ENCODE measurements at places on chromosomes 12 and 14. TPM values are rescaled to one million over a fixed set of nuclear protein-coding genes. Genes with fewer than 3 reads are reported as not detected.

DNA sequence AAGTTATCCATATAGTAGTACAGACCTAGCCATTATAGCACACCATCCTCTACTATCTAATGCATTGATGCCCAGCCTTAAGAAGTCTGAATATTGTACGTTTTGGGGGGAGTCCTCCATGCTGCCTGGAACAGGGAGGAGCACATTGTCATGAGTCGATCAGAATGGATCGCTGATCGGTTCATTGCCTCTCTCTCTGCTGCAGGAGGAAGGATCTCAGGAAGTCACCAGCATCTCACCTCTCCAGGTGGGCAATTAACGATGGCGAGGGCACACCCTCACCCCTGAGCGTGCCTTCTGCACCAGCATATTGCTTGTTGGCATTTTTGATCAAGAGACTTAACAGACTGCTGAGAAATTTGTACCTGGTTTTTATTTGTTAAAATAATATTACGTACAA, 11.5 kb downstream of the CCND2 start:
- no peaks in the 10 kb centered on the region for H3K36me3 ChIP-seq
- no peak for DNase-seq
- no peak overlapping the region for H3K4me3 ChIP-seq
- H3K27ac ChIP-seq: no peak overlapping the region

DNA sequence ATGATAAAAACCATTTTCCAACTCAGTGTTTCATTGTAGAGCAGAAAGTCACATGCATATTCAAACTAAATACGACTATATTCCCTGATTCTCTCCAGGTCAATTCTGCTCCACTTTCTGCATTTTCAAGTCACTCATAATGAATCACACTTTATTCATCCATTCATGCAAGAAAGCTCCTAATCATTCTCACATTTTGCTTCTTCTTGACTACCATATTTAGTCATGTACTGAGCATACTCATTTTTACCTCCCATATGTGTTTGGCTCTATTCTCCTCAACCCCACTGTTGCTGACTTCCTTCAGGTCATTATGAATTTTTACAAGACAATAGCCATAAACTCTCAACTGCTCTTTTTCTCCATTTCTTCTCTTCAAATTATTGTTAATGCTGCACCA, 43.4 kb upstream of the PIK3C2G start:
- H3K4me3 ChIP-seq: no peak overlapping the region
- no peaks in the 10 kb centered on the region for H3K36me3 ChIP-seq
- DNase-seq: peak; percentile 0
- no peaks in the 10 kb centered on the region for H3K27me3 ChIP-seq
- H3K4me1 ChIP-seq: no peaks in the 10 kb centered on the region
- H3K27ac ChIP-seq: no peak overlapping the region

DNA sequence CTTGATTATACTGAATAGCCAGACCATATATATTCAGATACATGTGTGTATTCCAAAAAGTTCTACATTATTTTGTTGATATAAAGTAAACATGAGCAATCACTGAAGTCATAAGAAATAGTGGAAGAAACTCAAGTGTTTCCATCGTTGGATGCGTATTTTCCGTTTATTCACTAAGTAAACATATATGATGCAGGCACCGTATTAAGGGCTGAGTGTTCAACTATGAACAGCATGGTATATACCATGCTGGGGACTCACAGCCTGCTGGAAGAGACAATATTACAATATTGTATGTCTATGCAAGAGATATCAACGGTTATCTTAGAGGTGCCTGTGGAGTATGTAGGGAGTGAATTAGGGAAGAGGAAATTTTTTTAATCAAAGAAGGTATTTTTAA, 1.2 kb downstream of the PYROXD1 start:
- H3K27ac ChIP-seq: no peak overlapping the region
- H3K4me3 ChIP-seq: no peak overlapping the region
- no peaks in the 10 kb centered on the region for H3K4me1 ChIP-seq

DNA sequence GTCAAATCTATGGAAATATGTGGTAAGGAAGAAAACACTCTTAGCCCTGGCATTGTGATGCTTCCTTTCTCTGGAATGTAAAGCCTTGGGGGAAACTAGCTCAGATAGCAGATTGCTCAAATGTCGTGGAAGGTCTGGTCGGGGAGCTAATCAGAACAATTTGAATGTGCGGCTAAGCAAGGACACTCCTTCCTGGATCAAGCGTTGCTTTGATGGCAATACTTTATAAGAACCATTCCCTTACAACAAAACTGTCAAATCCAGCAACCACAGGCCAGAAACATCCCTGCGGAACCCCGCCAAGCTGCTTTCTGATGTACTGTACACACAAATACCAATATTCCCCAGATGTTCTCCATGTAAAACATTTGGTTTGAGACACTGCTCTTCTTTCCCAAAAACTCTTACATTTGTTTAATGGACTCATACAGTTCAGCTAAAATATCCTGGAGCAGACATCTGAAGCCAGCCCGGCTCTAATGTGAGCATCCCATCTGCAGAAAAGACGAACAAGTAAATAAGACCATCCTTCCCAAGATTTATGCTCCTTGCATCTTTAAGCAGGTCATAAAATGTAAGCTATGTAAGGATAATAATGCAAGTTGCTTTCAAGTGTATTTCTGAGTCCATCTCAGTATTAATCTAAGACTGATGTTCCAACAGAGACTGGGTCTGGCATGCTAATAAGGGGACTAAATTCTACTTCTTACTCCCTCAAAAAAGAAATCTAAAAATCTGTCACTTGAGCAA, 20.2 kb downstream of the NUAK1 start:
- H3K27me3 ChIP-seq: no peaks in the 10 kb centered on the region
- peaks cover 14% of the 10 kb centered on the region for H3K4me1 ChIP-seq
- no peaks in the 10 kb centered on the region for H3K36me3 ChIP-seq
- no peak for DNase-seq
- H3K27ac ChIP-seq: no peak overlapping the region

DNA sequence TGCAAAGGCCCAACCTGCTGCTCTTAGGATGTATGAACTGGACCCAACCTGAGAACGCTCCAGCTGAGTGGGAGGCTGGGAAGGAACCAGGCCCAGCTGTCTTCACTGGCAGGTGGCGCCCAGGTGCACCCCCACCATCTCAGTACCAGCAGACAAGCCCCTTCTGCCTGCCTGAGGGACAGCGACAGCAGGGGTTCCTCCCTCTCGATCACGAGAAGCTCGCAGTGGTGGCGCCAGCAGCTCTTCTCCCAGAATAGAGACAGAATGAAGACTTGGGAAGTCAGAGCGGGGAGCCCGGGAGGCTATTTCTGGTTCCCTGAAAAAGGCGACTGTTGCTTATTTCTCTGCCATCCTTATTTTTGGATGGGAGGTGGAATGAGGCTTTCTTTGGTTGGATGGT, 46.5 kb downstream of the CHGA start:
- no peak overlapping the region for H3K4me3 ChIP-seq
- peaks cover 2% of the 10 kb centered on the region for H3K27me3 ChIP-seq
- no peak overlapping the region for H3K27ac ChIP-seq
- no peaks in the 10 kb centered on the region for H3K4me1 ChIP-seq
- no peaks in the 10 kb centered on the region for H3K36me3 ChIP-seq

GRCh38 chr12:46472893-46473633, 100.5 kb upstream of the SLC38A2 start:
- peaks cover 24% of the 10 kb centered on the region for H3K4me1 ChIP-seq
- no peaks in the 10 kb centered on the region for H3K36me3 ChIP-seq
- H3K4me3 ChIP-seq: no peak overlapping the region
- peak; percentile 76 for DNase-seq
- peak overlapping the region; percentile 86 for H3K27ac ChIP-seq
- H3K27me3 ChIP-seq: no peaks in the 10 kb centered on the region

- H3K4me3 ChIP-seq: no peak overlapping the region
- H3K27me3 ChIP-seq: peaks cover 16% of the 10 kb centered on the region
- no peak overlapping the region for H3K27ac ChIP-seq
- no peak for DNase-seq
- H3K36me3 ChIP-seq: no peaks in the 10 kb centered on the region
- H3K4me1 ChIP-seq: peaks cover 2% of the 10 kb centered on the region
These were observed 9.5 kb downstream of the PAX9 start for GRCh38 chr14:36671149-36671548.

- peaks cover 3% of the 10 kb centered on the region for H3K4me1 ChIP-seq
- no peak overlapping the region for H3K27ac ChIP-seq
- H3K27me3 ChIP-seq: no peaks in the 10 kb centered on the region
- no peak for DNase-seq
- no peaks in the 10 kb centered on the region for H3K36me3 ChIP-seq
These were observed 322.5 kb downstream of the ZFP36L1 start for GRCh38 chr14:68470361-68470760.

GRCh38 chr12:121060149-121061001, 21.3 kb upstream of the OASL start:
- H3K4me1 ChIP-seq: no peaks in the 10 kb centered on the region
- no peaks in the 10 kb centered on the region for H3K36me3 ChIP-seq
- peaks cover 6% of the 10 kb centered on the region for H3K27me3 ChIP-seq
- no peak overlapping the region for H3K27ac ChIP-seq
- H3K4me3 ChIP-seq: peak overlapping the region; percentile 14
- DNase-seq: peak; percentile 33

- H3K27ac ChIP-seq: no peak overlapping the region
- no peak overlapping the region for H3K4me3 ChIP-seq
- DNase-seq: no peak
- no peaks in the 10 kb centered on the region for H3K4me1 ChIP-seq
- no peaks in the 10 kb centered on the region for H3K27me3 ChIP-seq
- no peaks in the 10 kb centered on the region for H3K36me3 ChIP-seq
These were observed 1250.1 kb downstream of the TMEM121 start for GRCh38 chr14:106776395-106776983.

- peak overlapping the region; percentile 1 for H3K4me3 ChIP-seq
- DNase-seq: peak; percentile 74
- H3K27me3 ChIP-seq: no peaks in the 10 kb centered on the region
- H3K36me3 ChIP-seq: peaks cover 15% of the 10 kb centered on the region
- peaks cover 29% of the 10 kb centered on the region for H3K4me1 ChIP-seq
These were observed 10.7 kb downstream of the GPRC5A start for GRCh38 chr12:12902036-12902435.

KRT6A gene
- total RNA-seq: not detected

CCDC196 gene
- not detected for total RNA-seq

TAS2R43 gene
- 0.90 TPM for total RNA-seq

SCN8A gene
- total RNA-seq: 14.7 TPM

KCNH5 gene
- total RNA-seq: under 0.01 TPM

SYCP3 gene
- total RNA-seq: not detected

DNAH10 gene
- total RNA-seq: 0.28 TPM

CLMN gene
- under 0.01 TPM for total RNA-seq

HEATR5A gene
- 46.4 TPM for total RNA-seq

Measured in IMR-90 (cell line).